CD8-positive, alpha-beta memory T cell (primary cell): ENCODE measurements at places on chromosomes 16 and 17. TPM values are rescaled to one million over a fixed set of nuclear protein-coding genes. Genes with fewer than 3 reads are reported as not detected.
A peak's percentile ranks its signal among the peaks of the same experiment; 100 is the strongest.

- H3K27me3 ChIP-seq: no peaks in the 10 kb centered on the region
- peaks cover 3% of the 10 kb centered on the region for H3K36me3 ChIP-seq
- peak overlapping the region; percentile 88 for H3K27ac ChIP-seq
- H3K4me1 ChIP-seq: peaks cover 28% of the 10 kb centered on the region
- H3K4me3 ChIP-seq: peak overlapping the region; percentile 54
Measured at GRCh38 chr16:81616321-81617020, 162.6 kb upstream of the PLCG2 start.

DNA sequence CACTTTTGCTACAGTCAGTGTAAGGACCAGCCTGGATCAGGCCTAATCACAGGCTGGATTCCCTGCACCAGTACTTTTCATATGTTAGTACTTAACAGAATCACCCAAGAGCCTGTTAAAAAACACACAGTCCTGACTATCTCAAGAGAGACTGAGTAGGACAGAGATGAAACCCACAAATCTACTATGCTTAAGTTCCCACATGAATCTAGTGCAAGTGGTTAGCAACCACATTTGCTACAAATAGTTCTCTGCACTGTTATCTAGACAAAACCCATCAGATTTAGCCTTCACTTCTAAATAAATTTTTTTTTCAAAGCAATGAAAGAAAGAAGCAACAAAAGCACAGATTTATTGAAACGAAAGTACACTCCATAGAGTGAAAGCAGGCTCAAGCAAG, 38.9 kb downstream of the SSH2 start:
- DNase-seq: no peak
- H3K4me3 ChIP-seq: no peak overlapping the region
- no peaks in the 10 kb centered on the region for H3K36me3 ChIP-seq
- H3K4me1 ChIP-seq: no peaks in the 10 kb centered on the region

DNA sequence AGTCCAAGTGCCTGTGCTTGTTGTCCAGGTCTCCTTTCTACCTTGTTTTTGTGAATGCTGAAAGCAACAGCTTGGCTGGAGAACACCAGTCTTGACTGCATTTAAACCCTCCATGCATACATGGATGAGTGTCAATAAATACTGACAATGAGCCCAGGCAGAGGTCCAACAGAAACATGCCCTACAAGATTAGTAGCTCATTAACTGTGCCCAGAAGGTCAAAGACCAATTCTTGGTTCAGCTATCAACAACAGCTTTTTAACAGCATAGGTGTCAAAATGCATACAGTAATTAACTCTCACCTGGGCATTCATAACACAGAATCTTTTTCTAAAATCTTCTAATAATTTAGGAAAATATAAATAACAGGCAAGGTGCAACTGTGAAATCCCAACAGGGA, 63.2 kb downstream of the N4BP1 start:
- peaks cover 24% of the 10 kb centered on the region for H3K36me3 ChIP-seq
- no peaks in the 10 kb centered on the region for H3K4me1 ChIP-seq
- H3K27me3 ChIP-seq: no peaks in the 10 kb centered on the region
- H3K4me3 ChIP-seq: no peak overlapping the region

The KATNIP gene
- 17.5 TPM for total RNA-seq

The DCTN5 gene
- total RNA-seq: 99.1 TPM

GRCh38 chr16:19393226-19394111, 24.2 kb upstream of the TMC5 start:
- no peaks in the 10 kb centered on the region for H3K27me3 ChIP-seq
- H3K36me3 ChIP-seq: no peaks in the 10 kb centered on the region
- DNase-seq: no peak
- no peak overlapping the region for H3K27ac ChIP-seq
- H3K4me1 ChIP-seq: no peaks in the 10 kb centered on the region

- peaks cover 3% of the 10 kb centered on the region for H3K36me3 ChIP-seq
- no peak overlapping the region for H3K4me3 ChIP-seq
- DNase-seq: no peak
- H3K4me1 ChIP-seq: no peaks in the 10 kb centered on the region
Measured at GRCh38 chr16:2663553-2664546, 18.5 kb upstream of the KCTD5 start.

DNA sequence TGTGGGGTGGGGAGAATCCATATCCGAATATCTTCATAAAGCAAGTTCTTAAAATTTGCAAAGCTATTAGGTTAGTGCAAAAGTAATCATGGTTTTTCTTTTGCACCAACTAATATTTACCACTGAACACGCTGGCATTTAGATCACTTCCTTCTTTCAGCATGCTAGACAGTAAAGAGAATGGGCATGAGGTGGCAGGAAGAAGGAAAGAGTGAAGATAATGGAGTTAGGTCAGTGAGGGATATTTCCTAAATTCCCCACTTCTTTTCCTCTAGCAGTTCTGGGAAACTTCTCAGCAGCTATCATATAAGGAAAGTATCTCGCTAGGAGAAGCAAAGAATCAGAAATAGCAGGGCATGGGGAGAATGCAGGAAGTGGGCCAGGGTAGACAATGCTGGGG, 39.0 kb downstream of the SLC6A4 start:
- H3K36me3 ChIP-seq: no peaks in the 10 kb centered on the region
- DNase-seq: no peak
- H3K27ac ChIP-seq: no peak overlapping the region
- no peaks in the 10 kb centered on the region for H3K4me1 ChIP-seq
- no peaks in the 10 kb centered on the region for H3K27me3 ChIP-seq
- no peak overlapping the region for H3K4me3 ChIP-seq

DNA sequence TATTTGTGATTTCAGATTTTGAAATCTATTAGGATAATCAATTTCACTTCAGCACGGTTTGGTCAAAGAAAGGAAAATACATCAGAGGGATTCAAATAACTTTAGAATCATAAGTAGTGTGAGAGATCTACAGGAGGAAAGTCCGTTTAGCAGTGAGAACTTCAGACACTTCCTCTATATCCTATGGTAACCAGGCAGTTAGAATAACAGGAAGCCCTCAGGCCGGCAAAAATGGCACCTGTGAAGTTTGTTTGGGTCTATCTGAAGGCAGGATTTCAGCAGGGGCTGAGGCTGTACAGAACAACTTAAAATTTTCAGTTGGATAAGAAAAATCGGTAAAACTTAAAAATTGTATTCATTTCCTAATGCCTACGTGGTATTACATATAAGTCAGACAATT, 24.9 kb downstream of the KCNJ16 start:
- no peak overlapping the region for H3K27ac ChIP-seq
- no peak for DNase-seq

DNA sequence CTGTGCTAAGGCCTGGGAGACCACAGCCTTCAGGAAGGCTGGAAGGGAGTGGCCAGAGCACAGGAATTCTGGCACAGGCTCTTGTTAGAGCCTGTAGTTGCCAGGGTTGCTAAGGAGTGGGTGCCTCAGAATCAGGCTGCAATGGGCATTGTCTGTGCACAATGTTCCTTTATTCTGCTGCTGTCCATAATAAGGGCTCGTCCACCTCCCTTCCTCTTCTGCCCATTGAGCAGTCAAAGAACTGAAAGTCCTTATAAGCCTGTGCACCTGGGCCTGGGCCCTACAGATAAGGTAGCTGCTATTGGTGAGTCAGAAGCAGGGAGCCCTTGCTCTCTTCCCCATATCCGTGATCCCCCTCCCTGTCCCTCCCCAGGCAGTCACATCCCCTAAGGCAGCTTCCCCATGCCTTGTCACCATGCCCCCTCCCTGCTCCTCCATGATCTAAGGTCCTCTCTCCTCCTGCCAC, 5.4 kb upstream of the CNGB1 start:
- no peaks in the 10 kb centered on the region for H3K4me1 ChIP-seq
- no peak overlapping the region for H3K4me3 ChIP-seq
- no peaks in the 10 kb centered on the region for H3K27me3 ChIP-seq
- no peaks in the 10 kb centered on the region for H3K36me3 ChIP-seq
- peak; percentile 13 for DNase-seq

GRCh38 chr16:11240636-11241473, 15.1 kb downstream of the SOCS1 start:
- no peak for DNase-seq
- peaks cover 13% of the 10 kb centered on the region for H3K4me1 ChIP-seq
- H3K36me3 ChIP-seq: no peaks in the 10 kb centered on the region
- no peak overlapping the region for H3K27ac ChIP-seq
- no peaks in the 10 kb centered on the region for H3K27me3 ChIP-seq
- H3K4me3 ChIP-seq: no peak overlapping the region

The GAST gene
- total RNA-seq: not detected

DNA sequence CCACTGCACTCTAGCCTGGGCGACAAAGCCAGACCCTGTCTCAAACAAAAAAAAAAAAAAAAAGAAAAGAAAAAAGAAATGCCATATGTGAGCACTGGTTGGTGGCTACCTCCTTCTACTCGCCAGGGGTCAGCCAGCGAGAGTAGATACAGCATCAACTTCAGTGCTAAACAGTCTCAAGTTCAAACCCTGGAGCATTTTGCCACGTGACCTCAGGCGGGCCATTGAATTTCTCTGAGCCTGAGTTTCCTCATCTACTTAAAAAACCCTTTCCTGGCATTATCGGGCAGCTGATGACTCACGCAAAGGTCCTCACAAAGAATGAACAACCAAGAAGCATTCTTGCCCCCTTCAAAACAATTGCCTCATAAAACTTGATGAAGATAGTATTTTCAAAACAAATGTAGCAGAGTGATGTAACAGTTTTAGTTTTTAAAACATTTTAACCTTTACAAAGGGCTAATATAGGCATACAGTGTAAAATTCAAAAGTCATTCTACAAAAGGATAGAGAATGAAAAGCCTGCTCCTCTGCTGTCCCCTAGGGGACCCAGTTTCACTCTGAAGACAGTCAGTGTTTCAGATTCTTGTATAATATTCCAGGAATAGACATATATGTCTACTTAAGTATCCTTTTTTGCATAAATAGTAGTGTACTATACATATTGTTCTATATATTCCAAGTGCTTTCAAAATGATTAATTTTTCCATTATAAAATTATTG, 28.4 kb downstream of the DNAH2 start:
- no peaks in the 10 kb centered on the region for H3K27me3 ChIP-seq
- DNase-seq: no peak
- no peaks in the 10 kb centered on the region for H3K4me1 ChIP-seq
- H3K4me3 ChIP-seq: no peak overlapping the region
- H3K27ac ChIP-seq: no peak overlapping the region

DNA sequence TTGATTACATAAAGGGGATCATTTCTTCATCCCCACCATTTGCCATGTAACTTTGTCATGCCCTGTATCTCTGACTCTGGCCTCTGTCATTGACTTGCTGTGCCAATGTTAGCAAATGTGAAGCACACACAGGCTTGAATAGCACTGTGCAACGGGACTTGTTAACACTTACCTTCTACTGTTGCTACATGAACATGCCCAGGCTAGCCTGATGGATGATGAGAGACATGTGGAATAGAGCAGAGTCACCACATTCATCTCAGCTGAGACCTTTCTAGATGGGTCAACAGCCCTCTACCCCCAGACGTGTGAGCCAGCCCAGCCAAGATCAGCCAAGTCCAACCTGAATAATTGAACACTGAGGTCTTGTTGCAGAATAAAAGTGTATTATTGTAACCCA, 162.1 kb upstream of the SALL1 start:
- H3K27me3 ChIP-seq: no peaks in the 10 kb centered on the region
- H3K4me1 ChIP-seq: no peaks in the 10 kb centered on the region
- H3K36me3 ChIP-seq: no peaks in the 10 kb centered on the region
- H3K27ac ChIP-seq: no peak overlapping the region

DNA sequence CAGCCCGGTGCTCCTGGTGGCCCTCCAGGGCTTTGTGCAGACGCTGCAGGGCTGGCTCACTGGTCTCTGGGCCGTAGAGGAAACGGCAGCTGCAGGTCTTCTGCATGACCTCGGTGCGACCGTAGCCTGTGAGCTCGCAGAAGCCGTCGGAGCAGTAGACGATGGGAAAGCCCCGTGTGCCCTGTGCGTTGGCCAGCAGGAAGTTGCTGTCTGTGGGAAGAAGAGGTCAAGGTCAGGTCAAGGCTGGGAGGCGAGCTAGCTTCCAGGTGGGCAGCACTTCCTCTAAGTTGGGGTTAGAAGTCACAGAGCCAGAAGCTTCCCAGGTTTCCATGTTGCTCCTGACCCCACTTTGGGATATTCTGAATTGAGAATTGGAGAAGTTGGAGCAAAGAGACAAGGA, 2.1 kb downstream of the KCNH4 start:
- H3K27me3 ChIP-seq: no peaks in the 10 kb centered on the region
- H3K4me1 ChIP-seq: peaks cover 34% of the 10 kb centered on the region
- no peak overlapping the region for H3K4me3 ChIP-seq
- no peak for DNase-seq
- H3K36me3 ChIP-seq: no peaks in the 10 kb centered on the region
